ENCODE measurements at places on chromosomes 2 and 18.

DNA sequence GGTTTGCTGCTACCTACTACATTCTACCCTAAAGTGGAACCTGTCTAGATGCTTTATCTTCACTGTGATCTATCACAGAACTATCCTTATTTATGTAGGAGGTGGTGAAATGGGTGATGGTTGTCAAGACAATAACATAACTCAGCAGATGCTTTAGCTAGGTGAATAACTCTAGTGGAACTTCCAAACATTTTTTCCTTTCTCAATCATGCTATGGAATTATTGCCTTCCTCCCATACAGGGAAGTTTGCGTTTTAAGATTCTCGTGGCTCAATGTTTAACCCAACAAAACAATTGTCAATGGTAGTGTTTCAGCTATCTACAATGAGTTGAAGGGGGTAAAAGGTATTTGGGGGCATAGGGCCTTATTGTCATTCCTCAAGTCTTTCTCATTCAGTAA lies 82.6 kb upstream of the GLI2 start:
- peak; percentile 85 for DNase-seq

DNA sequence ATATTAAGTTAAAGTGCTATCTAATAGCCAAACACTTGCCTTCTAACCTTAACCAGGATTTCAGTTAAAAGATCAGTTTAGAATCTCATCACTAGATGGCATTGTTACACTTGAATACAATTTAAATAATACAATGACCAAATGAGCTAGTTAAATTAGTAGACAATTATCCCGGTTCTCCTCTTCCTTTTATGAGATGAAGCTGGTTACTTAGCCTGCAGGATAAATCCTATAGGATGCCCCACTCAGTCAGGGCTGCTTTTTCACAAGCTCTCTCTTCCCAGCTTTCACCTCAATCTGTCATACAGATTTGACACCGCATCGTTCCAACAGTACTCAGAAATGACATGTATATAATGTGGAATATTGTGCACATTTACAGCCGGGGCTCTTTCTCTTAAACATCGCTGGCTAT lies 678.8 kb downstream of the KCNJ3 start:
- DNase-seq: peak; percentile 22

DNA sequence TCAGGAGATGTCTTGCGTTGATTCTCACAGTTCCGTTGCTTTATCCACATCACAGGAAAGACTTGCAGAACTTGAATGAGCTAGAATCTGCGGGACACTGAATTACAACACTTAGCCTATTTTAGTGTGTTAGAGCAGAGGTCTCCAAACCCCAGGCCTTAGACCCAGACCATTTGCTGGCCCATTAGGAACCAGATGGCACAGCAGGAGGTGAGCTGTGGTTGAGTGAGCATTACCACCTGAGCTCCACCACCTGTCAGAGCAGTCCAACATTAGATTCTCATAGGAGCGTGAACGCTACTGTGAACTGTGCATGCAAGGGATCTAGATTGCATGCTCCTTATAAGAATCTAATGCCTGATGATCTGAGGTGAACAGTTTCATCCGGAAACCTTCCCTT lies 3.8 kb downstream of the MRPL30 start:
- no peak for DNase-seq

DNA sequence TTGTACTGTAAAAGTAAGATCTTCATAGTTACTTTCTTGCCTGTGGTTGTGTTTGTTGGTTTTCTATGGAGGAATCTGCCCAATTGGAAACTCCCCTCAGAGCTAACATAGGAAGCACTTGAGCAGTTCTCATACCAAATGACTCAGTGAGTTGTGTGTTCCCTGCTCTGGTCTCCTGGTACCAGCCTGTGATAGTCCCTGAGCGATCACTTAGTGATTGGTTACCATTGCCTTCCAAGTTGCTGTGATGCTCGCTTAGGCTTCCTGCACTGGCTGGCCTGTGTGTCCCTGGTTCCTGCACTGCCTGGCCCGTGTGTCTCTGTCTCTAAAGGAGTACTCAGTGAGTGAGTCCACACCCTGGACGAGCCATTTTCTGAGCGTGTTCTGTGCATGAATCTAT lies 133.0 kb downstream of the MAP4K4 start:
- peak; percentile 77 for DNase-seq

DNA sequence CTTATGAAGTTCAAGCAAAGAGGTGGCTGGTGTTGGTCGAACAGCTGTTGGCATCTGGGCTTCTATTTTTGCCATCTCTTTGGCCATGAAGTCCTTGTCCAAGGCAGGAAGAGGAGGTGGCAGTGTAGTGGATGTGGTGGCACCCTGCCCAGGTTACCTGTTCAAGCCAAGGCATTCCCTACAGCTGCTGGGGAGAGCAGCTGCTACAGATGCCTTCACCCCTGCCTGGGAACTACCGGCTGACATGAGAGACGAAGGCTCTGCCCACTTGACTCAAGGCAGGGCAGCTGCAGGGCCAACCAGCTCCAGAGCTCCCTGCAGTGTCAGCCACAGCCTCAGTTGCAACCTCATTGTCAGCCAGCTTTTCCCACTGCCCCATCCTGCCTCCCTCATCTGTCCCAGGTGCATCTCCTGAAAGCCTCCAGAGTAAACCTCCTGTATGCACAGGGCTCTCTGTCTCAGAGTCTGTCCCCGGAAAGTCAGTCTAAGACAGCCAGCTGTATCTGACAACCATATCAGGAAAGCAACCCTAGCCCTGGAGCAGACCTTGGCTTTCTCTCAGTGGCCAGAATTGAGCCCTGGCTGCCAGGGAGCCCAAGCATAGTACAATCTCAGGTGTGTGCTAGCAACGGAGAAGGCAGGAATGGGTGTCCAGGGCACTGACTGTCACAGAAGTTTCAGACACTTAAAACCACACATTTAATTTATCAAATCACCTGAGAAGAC lies 115.9 kb downstream of the RPIA start:
- no peak for DNase-seq

- no peak for DNase-seq
Measured at GRCh38 chr2:101149241-101150192, 1.7 kb downstream of the TBC1D8 start.

Measured in fibroblast of skin of back (primary cell).